ENCODE measurements at places on chromosomes 2 and 18.

- no peak for DNase-seq
Observed at GRCh38 chr2:100682536-100682935, 119.7 kb downstream of the PDCL3 start.

GRCh38 chr2:186918495-186918894, 69.5 kb upstream of the ZSWIM2 start:
- DNase-seq, result no peak

GRCh38 chr18:75500545-75500944, 73.0 kb upstream of the SMIM21 start:
- DNase-seq, result no peak

DNA sequence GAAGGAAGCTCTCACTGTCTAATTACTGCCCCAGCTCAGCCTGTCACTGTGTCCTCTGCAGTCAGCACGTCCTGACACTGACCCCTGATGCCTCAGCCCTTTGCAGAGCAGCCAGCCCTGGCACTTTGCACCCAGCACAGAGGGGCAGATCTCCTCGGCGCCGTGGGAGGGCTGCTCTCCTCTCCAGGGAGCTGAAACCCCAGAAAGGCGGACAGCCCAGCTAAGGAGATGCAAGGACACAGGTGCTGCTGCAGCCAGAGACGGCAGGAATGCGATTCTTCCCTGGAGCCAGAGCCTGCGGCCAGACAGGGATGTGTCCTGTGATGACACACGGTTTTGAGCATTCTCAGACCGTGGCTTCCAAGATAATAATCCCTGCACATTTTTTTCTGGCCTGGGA, 34.5 kb upstream of the SIX3 start:
- no peak for DNase-seq

DNA sequence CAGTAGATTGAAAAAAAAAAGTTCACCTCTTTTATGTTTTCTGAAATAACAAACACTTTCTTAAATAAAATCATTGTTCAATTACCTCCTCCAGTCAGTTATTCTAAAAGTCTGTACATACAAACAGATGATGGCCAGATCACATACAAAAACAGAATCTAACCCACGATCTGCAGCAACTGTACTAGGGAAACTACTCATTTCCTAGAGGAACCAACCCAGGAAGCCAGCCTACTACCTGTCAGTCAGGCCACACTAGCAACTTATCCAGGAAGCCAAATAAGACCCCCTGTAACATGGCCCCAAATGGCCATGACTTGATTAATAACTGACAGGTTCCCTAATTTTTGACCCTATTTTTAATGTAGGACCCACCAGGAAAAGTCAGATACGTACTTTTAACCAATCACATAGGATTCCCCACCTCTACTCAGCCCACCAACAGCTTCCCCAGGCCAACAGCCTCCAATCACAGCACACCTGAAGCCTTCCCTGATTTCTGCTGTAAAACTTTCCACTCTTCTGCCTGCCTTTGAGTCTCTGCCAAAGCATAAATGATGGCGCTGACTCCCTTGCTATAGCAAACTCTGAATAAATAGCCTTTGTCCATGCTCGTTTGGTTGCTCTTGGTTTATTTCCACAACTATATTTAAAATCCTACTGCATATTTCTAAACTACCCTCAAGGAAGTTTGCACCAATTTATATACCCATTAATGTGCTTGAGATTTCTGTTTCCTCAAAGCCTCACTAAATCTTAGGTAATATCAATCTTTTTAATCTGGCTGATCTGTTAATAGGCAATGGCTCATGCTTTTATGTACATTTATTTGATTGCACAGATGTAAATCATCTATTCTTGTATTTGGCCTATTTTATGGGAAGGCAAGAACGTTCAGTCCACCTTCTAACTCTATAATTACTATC, 486.4 kb downstream of the FBXO15 start:
- DNase-seq, result no peak
